ENCODE measurements at places on chromosomes 3 and 15.

- no peak for DNase-seq
Observed at GRCh38 chr15:38171973-38172372, 80.7 kb upstream of the SPRED1 start.

DNA sequence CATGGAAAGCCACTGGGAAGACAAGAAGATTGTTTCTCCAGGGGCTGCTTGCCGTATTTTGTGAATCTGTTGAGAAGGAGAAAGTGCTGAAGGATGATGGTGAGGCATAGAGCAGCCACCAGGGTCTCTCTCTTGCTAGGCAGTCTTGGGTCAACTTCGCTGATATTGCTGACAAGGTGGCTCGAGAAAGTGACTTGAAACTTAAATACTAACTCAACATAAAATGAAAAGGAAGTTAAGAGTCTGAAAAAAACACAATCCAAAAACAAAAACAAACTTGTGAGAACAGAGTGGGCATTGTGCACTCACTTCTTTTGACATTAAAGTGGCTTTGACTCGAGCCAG is 90.1 kb downstream of the CHST2 start:
- DNase-seq, result no peak

GRCh38 chr3:173742491-173742890 is 344.9 kb downstream of the NLGN1 start:
- no peak for DNase-seq

DNA sequence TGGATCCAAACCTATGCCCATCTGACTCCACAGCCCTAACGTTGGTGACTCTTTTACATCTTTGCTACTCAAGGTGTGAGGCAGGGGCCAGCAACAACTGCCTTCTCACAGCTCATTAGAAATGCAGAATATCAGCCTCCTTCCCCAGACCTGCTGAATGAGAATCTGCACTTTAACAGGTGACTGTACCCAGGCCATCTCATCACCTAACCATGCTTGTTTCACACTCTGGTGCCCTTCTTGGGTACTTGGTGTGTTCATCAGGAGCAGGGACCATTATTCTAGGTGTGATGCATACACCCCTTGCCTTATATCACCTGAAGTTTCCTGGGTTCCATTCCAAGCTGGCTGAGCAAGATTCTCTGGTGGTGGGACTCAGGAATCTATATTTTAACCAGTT is 196.3 kb upstream of the LMCD1 start:
- DNase-seq, result no peak

GRCh38 chr15:83200162-83200561 is 7.5 kb downstream of the HDGFL3 start:
- DNase-seq, result peak; percentile 84

GRCh38 chr3:188664795-188665194 is 507.0 kb upstream of the TPRG1 start:
- DNase-seq, result no peak

GRCh38 chr3:89527736-89528305 is 420.4 kb downstream of the EPHA3 start:
- no peak for DNase-seq

- DNase-seq, result no peak
Observed at GRCh38 chr15:65363306-65363705, 14.5 kb downstream of the IGDCC3 start.

DNA sequence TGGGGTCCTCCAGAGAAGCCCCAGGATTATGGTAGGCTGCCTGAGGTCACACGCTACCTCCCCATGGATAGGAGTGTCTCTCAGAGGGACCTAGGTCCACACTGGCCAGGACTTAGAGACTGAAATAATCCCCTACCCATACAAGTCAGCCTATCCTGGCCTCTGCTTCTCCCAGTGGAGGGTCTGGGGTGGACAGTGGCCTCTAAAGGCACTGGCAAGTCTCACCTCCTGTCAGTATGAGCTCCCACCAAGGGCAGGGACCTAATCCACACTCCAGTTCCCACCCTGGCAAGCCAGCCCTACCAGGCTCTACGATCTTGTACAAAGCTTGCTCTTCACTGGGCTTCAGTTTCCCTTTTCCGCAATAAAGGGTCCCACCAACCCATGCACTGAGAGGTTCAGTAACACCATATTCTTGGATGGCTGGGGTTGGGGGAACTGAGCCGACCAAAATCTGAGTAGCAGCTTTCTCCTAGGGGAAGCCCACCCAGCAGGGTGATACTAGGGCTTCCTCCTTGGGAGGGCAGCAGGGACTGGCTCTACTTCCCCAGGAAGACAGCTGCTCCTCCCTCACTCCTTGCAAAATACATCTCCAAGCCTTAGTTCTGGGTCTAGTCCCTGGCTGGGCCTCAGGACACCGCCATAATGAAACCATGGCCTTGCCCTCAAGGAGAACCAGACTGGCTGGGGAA is 2.4 kb downstream of the CISH start:
- DNase-seq, result no peak

- peak; percentile 21 for DNase-seq
Observed at GRCh38 chr3:186782542-186783057, 777 bp upstream of the EIF4A2 start.

DNA sequence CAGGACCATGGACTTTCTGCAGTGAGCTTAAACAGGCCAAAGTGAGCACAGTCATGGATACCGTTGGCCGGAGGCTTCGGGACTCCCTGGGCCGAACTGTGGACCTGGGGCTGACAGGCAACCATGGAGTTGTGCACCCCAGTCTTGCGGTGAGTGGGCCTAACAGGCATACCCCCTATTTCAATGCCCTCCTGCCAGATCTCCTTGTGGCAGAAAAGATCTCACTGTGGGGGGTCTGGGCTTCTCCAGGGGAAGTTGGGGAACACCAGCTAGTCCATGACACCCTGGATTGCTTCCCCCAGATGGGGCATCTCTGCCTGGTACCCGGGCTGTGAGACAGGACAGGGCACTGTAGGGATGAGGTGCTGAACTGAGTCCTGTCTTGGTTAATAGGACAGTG is 29.5 kb downstream of the ACAD9 start:
- no peak for DNase-seq

GRCh38 chr3:24963762-24964625 is 464.1 kb upstream of the RARB start:
- DNase-seq, result peak; percentile 68

- DNase-seq, result no peak
Observed at GRCh38 chr3:62242831-62243509, 130.4 kb downstream of the FEZF2 start.

DNA sequence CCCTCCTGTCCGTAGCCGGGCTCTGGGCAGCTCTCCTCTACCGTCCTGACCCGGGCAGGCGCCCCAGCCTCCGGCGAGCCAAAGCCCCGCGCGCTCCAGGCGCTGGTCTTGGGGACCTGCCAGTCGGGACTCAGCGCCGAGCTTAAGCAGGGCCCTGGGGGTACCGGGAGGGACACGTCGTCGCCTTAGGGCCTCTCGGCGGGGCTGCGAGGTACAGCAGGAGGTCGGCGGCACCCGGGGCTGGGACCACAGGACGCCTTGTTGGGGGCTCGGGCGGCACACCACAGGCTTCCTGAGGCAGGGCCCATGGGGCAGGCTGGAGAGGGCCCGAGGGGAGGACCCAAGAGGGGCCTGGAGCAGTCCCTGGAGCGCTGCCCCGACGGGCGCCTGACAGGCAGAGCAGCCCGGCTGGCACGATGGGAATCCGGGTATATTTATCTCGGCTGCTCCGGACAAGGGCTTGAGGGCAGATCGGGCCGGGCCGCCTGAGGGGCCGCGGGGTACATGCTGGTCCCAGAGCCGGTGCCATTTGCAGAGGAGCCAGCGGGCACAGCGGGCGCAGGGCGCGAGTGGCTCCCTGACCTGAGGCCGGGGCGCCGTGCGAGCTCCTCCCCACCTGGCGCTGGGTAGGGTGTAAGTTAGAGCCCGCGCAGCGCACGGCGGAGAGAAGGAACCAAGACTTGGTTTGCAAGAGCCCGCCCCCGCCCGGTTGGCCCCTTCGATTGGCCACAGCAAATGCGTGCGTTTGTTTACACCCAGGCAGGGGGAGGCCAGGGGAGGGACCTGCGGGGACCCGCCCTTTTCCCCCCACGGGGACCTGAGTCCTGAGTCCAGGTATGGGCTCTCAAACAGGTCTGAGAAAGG is 574 bp downstream of the SLC38A3 start:
- DNase-seq, result peak; percentile 13

GRCh38 chr15:60574801-60575631 is 96.1 kb upstream of the ICE2 start:
- peak; percentile 74 for DNase-seq

DNA sequence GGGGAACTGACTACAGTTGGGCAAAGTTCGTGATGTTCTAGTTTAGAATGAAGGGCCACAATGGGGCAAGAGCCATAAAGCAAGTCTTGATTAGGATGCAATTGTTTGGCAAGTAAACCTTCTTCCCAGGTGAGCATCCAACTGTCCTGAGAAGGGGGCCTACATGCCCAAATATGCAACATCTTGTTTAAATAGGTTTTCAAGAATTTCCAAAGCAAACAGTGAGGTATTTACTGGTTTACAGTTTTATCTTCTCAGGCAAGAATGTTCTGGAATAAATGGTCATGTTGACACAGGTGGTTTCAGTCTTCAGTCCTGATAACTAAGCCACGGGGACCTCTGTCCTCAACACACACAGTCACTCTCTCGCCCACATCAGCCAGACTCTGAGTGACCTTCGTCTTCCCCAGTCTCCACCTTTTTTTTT is 90.3 kb upstream of the FAM174B start:
- no peak for DNase-seq

DNA sequence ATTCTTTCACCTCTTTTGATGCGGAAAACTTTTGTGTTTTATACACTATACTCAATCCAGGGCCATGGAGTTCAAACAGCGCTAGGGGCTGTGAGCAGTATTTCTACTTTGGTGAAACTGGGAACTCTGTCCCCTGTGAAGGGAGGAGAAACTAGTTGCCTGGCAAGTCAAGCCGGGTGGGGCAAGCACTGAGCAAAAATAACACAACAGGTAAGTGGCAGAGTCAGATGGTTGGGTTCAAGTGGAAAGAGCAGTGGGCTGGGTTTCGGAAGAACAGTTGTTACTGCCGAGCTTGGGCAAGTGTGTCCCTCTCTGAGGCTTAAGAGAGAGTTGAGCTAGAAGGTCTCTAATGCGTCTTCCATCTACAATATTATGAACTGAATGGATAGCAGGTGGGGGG is 59.7 kb upstream of the ROPN1 start:
- DNase-seq, result no peak

DNA sequence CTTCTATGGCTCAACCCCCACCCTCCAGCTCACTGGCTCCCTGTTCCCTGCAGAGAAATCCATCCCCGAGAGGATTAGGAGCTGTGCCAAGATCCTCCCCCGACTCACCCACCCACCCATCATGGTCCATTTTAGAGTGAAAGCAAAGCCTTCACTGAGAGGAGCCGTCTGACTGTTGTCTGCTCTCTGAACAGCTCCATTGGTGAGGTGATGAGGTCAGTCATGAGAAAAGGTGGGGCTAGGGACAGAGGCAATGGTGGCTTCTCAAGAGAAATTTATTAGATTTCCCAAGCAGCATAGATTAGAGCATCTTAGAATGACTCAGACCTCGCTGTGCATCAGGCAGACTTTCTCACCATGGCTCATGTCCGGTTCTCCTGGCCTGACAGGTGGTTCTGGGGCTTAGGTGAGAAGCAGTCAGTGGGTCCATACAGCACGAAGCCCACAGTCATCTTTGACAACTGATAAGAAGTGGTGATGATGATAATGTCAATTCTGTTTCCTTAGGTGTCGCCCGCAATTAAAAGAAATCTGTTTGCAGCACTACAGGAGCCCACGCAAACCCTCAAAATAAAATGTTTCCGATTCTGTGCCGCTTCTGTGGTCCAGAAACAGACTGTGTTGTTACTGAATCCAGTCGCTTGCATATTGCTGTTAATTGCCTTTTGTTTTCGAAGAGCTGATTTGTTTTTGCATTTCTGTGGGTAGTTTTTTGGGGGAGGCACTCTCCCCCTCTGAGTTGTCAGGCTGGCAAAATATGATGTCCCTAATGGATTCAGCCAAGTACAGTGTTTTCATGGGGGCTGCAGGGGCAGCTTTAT is 24.8 kb upstream of the RHO start:
- peak; percentile 53 for DNase-seq

- DNase-seq, result no peak
Observed at GRCh38 chr3:132245552-132246142, 71.6 kb upstream of the ACP3 start.

- DNase-seq, result no peak
Observed at GRCh38 chr15:23762026-23762425, 74.9 kb upstream of the NDN start.

GRCh38 chr3:174441588-174442301 is 417.4 kb upstream of the NAALADL2 start:
- peak; percentile 16 for DNase-seq

GRCh38 chr3:34035775-34036174 is 237.3 kb downstream of the PDCD6IP start:
- no peak for DNase-seq

DNA sequence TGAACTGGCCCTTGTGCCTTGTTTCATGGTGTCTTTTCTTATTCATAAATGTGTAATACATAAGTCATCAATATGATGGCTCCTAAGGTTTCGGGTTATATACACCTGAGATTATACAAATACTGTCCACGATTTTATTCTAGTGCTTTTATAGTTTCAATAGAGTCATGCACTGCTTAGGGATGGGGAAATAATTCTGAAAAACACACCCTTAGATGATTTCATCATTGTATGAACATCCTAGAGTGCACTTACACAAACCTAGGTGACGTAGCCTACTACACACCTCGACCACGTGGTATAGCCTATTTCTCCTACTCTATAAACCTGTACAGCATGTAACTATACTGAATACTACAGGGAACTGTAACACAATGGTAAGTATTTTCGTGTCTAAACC is 988.8 kb upstream of the NR2F2 start:
- no peak for DNase-seq

- DNase-seq, result no peak
Observed at GRCh38 chr3:141605883-141606282, 119.1 kb downstream of the RASA2 start.

- DNase-seq, result peak; percentile 74
Observed at GRCh38 chr3:132659365-132660051, at the start of gene ACAD11. Gene ACAD11, minus strand, starts transcription at chr3:132659809. Its CDS starts 58 bp downstream, at chr3:132659751.

DNA sequence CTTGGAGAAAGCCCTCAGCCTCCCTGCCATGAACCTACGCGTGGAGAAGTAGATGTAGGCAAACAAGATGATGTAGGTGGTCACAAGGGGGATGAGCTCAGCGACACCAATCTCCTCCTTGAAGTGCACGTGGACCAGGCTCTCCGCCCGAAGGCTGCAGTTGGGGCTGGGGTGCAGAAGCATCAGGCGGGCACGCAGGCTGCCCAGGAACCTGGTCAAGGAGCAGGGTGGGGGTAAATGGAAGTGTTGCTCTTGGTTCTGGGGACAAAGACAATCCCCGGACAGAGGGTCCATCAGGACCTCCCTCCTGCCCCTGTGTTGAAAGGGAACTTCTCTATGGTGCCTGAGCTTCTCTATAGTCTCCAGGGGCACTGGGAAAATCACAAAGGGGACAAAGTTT is 45.1 kb downstream of the PTPN23 start:
- DNase-seq, result no peak

DNA sequence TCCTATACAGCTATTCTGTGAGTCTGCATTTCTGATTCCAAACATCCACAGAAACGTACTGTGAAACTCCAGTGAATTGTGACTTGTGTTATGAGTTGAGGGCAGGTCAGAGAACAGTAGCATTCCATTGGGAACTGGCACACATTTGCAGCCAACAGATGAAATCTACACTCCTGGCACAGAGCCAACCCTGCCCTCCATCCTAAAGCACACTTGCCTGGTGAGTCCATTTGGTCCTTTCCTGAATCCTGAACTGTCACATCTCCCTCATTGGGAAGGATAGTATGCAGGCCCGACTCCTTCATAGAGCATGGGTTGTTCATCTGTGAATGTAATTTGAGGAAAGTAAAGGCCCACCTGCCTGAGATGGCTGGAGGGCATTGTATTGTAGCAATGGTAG is 314.3 kb upstream of the RASGRP1 start:
- no peak for DNase-seq

All from iris pigment epithelial cell (primary cell).